Stimulated activated CD4-positive, alpha-beta T cell treated with anti-CD3 and anti-CD28 coated beads, Interleukin-4, amount 100 ng/mL, for 4 hours (primary cell): ENCODE measurements at places on chromosomes 7 and 10.

GRCh38 chr10:129704786-129705525 lies 237.9 kb downstream of the MGMT start:
- no peak for DNase-seq

GRCh38 chr10:22601618-22602017 lies 112.8 kb downstream of the PIP4K2A start:
- no peak for DNase-seq

- DNase-seq, result no peak
Observed at GRCh38 chr7:132485600-132486273, 90.5 kb downstream of the PLXNA4 start.

- DNase-seq, result no peak
Observed at GRCh38 chr10:24340883-24341282, 131.9 kb downstream of the KIAA1217 start.

DNA sequence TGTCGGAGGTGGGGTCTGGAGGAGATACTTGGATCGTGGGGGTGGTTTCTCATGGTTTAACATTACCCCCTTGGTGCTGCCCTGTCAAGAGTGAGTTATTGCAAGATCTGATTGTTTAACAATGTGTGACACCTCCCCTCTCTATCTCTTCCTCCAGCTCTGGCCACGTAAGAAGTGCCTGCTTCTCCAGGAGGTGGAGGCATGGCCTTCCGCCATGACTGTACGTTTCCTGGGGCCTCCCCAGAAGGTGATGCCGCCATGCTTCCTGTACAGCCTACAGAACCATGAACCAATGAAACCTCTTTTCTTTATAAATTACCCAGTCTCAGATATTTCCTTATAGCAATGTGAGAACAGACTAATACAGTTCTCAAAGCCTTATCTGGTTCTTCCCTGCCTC lies 547.0 kb downstream of the CALN1 start:
- no peak for DNase-seq

DNA sequence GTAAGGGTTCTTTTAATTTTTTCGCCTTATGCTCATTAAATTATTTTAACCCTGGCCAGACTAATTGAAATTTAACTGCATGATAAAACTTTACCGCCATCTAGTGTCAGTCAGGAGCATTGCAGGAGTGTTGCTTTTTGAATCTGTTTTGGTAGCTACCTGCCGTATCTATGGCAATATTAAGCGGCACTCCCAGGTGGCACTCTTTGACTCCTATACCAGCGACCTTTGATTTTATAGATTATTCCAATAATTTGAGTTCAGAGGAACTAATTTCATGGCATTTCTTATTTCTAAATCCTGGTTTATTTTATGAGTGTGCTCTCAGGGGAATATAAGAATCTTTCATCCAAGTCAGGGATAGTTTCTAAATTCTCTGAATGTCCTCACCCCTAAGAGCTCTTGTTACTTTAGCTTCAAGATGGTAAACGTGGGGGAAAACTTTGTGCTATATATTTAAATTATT lies 198.9 kb downstream of the REEP3 start:
- DNase-seq, result peak; percentile 38

DNA sequence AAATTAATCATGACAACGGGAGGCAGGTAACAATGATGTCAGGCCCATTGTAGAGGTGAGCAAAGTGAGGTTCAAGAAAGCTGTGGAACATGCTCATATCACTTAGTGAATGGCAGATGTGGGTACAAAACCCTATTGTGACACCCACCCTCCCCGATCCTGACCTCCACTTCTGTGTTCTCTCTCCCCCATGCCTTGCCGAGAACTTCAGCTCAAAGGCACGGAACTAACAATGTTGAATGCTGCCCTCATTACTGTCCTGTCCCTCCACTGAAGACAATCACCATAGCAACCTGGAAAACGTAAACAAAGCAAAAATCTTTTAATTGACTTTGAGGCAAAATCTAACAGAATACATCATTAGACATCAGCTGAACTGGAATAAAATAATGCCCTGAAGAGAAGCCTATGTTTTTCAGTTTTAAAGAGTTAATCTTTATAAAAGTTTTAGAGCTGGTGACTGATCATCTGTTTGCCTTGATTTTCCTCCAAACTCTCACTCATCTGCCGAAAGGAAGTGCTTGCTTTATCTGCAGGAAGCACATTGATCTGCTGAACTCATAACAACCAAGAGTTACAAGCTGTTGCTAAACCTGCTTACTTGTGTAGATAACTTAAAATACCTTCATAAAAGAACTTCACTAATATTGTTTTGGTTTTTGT lies 133.6 kb downstream of the CUBN start:
- no peak for DNase-seq

DNA sequence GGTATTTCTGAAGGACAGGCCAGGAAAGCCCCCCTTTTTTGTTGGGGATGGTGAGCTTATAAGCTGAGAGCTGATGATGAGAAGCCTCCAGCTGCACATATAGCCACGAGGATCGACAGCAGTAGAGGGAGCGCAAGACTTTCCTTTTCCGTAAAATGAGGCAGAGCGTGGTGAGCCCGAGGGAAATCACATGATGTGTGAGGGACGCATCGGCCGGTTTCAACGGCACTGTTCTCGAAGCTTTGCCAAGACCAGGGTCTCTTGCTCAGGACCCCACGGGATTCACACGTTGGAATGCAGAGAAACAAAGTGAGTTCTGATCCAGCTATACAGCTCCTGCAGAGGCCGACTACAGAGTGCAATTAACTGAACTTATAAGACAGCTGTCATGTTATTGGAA lies 55.7 kb downstream of the ADAM12 start:
- DNase-seq, result no peak

- no peak for DNase-seq
Observed at GRCh38 chr10:126264102-126265018, 123.9 kb downstream of the ADAM12 start.

GRCh38 chr7:159084069-159084801 lies 60.4 kb downstream of the VIPR2 start:
- DNase-seq, result no peak

- no peak for DNase-seq
Observed at GRCh38 chr10:99290306-99290705, 38.9 kb upstream of the CNNM1 start.

DNA sequence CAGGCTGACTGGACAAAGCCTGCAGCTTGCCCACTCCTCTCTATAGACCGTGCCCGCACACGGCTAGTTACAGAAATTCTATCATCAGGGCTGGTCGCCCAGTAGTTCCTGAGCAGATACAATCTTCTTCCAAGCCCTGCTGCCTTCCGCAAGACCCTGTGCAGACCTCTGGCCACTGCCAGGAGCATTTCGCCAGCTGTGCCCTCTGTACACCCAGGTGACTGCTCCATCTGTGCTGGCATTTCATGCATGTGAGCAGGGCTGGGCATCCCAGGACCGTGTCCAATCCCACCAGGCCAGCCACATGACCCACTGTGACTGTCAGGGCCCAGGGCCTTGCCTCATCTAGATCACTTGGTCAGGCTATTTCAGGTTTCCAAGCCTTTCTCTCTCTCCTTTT lies 36.9 kb downstream of the HSPA12A start:
- DNase-seq, result no peak

- DNase-seq, result no peak
Observed at GRCh38 chr10:82551506-82551905, 676.5 kb downstream of the NRG3 start.
